ENCODE measurements at places on chromosomes 2 and 18.

DNA sequence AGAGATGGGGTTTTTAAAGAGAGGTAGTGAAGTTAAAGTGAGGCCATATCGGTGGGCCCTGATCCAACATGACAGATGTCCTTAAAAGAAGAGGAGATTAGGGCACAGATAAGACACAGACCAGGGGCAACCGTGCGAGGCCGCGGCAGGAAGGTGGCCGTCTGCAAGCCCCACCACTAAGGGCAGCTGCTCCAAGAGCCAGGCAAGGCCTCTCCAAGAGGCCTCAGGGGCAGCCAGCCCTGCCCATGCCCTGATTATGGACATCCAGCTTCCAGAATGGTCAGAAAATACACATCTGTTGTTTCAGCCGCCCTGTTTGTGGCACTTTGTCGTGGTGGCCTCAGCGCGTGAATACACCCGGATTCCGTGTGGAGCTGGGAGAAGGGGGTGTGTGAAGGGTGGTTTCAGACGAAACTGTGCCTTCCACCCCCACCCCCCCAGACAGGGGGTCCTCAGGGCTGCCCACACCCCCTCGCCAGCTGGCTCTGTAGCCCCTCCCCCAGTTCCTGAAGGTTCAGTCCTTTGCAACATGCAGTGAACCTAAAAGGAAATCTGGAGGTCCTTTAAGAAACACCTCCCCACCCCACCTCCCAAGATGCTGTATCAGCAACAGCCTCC lies 74.1 kb upstream of the SMAD7 start:
- DNase-seq: peak; percentile 43
- no peaks in the 10 kb centered on the region for H3K27me3 ChIP-seq
- no peak overlapping the region for H3K27ac ChIP-seq
- peaks cover 2% of the 10 kb centered on the region for H3K4me1 ChIP-seq
- no peaks in the 10 kb centered on the region for H3K36me3 ChIP-seq

GRCh38 chr18:51278045-51278649 lies 80.7 kb upstream of the MEX3C start:
- H3K4me3 ChIP-seq: no peak overlapping the region
- H3K27ac ChIP-seq: no peak overlapping the region
- H3K36me3 ChIP-seq: no peaks in the 10 kb centered on the region
- H3K27me3 ChIP-seq: no peaks in the 10 kb centered on the region

DNA sequence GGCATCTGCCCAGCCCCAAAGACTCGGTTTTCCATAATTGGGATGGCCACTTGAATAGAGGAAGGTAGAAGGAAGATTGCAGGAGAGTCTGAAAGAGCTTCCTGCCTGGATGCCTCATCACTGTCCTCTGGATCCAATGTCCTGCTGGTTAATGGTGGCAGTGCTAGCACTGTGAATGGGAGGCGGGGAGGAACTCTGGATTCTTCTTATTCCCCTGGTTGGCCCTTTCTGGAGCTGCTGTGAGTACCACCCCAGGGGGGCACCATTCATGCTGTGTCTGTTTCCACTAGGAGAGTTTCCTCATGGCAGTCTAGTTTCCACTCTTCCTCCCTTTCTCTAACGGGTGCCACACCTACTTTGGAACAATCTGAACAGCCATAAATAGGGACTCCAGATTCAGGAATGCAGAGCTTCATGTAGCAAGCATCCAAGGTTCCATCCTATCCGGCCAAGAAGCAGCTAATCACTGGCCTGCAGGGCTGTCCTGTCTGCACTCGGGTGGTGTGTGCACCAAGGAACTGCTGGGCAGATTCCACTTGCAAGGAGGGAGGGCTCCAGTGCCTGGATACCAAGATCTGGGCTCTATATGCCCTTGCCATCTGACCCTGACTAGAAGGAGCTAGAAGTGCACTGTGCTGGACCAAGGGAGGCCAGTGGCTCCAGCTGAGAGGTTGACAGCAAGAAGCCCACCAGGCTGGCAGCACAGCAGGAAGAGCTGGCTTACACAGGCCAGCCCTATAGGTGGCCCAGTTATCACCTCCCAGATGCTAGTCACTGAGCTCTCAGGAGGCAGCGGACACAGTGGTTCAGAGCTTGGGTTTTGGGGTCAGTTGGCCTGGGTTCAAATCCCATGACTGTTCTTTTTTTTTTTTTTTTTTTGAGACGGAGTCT lies 4.6 kb upstream of the ATOH8 start:
- H3K36me3 ChIP-seq: no peaks in the 10 kb centered on the region
- H3K4me1 ChIP-seq: peaks cover 28% of the 10 kb centered on the region
- H3K27me3 ChIP-seq: no peaks in the 10 kb centered on the region
- DNase-seq: no peak
- H3K27ac ChIP-seq: no peak overlapping the region
- no peak overlapping the region for H3K4me3 ChIP-seq

DNA sequence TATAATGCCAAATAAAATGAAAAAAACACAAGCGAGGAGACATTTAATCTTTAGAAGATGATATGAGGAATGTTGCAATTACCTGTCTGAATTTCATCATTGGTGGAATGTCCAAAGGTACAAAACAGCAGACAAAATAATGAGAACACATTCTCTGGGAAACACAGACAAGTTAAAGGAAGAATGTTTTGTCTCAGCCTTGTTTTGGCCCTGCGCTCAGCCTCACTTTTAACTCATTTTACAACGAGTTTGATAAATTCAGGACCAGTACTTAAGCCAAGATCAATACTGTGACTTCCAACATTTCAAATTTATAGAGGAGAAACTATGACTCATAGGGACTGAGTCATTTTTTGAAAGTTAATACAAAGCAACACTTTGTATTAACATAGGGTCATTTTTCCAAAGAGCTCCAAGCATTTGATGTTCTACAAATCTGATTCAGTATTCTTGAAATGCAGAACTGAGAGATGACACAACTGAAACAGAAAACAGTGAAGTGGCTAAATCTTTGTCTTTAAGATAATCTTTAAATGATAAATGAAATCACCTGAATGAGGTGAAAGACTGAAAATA lies 833.2 kb upstream of the CHAC2 start:
- H3K36me3 ChIP-seq: no peaks in the 10 kb centered on the region
- H3K27ac ChIP-seq: no peak overlapping the region
- no peaks in the 10 kb centered on the region for H3K27me3 ChIP-seq
- DNase-seq: no peak
- H3K4me1 ChIP-seq: no peaks in the 10 kb centered on the region

- no peak overlapping the region for H3K4me3 ChIP-seq
- H3K27me3 ChIP-seq: no peaks in the 10 kb centered on the region
- H3K27ac ChIP-seq: no peak overlapping the region
- no peak for DNase-seq
- H3K4me1 ChIP-seq: no peaks in the 10 kb centered on the region
These were observed 89.3 kb downstream of the MBD5 start for GRCh38 chr2:148110184-148110583.
